ENCODE measurements at places on chromosomes 1 and 21.

DNA sequence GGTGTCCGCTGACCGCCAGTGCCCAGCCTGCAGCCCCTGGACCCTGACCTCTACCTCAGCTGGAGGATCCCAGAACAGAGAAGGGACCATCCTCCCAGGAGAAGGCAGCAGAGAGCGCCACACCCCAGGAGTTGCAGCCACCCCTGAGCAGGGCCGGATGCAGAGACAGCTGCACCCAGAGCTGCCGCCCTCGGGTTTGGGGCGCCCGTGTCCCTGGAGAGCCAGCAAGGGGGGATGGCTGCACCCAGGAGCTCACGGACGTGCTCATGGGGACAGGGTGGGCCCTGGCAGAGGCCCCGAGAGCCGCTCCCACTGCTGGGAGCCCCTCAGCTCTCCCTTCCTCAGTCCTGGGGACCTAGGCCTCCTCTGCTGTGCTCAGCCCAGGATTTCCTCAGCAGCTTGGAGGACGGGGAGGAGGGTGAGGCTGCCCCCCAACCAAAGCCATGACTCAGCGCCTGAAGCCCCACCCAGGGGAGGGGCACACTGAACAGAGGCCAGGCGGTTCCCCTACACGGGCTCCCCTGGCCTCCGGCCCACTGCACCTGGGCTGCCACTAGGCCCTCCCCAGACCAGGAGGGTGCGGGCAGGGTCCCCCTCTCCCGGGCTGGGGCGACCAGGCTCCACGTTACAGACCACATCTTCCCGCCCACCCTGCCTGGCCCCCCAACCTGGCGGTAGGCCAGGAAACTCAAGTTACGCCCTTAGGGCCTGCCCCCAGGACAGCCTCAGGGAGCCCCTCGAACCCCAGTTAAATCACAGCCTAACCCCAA is 2.2 kb downstream of the ACAP3 start:
- no peak for DNase-seq

GRCh38 chr1:180610556-180611015 is 21.2 kb upstream of the XPR1 start:
- no peak for DNase-seq

DNA sequence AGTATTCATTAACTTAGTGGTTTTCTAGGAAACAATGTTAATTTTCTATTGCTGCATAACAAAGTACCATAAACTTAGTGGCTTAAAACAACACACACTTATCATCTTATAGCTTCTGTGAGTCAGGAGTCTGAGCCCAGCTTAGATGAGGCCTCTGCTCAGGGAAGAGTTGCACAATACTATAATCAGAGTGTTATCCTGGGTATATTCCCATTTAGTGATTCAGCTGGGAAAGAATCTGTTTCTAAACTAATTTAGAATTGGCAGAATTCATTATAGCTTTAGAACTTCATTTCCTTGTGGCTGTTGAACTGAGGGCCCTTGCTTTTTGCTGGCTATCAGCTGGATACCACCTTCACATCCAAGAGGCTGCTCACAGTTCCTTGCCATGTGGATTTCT is 515.5 kb downstream of the BRINP3 start:
- DNase-seq: no peak

DNA sequence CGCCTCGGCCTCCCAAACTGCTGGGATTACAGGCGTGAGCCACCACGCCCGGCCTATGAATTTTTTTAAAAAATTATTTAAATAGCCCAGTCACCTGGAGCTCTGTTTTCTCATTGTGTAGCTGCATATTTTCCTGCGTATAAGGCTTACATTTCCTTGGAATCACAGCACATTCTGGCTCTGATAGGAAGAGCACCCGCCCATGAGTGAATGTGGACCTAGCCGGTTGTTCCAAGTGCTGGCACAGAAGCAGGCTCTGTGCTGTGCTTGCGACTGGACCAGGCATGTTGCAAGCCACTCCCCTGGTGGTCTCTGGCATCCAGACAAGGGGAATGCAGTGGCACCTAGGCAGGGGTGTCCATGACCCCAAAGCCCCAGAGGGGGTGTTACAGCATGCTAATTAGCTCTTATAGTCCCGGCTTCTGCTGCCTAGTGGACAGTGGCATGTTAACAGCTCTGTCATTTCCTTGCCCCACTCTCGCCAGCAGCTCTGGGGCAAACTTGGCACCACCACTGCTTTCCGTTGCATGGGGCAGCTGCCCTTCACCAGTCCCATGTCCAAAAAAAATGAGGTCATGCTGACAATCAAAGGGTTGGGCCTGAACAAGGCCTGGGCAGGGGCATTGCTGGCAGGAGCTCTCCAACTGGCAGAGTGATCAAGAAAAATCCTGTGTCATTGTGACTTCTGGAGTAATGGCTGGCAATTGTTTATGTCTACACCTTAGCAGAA is 5.2 kb upstream of the VTCN1 start:
- DNase-seq: no peak

- no peak for DNase-seq
These were observed 1.8 kb upstream of the MCOLN2 start for GRCh38 chr1:84998642-84999280.

- no peak for DNase-seq
These were observed 33.1 kb upstream of the C1orf146 start for GRCh38 chr1:92184632-92185031.

GRCh38 chr1:230215031-230215430 is 148.0 kb downstream of the GALNT2 start:
- no peak for DNase-seq

DNA sequence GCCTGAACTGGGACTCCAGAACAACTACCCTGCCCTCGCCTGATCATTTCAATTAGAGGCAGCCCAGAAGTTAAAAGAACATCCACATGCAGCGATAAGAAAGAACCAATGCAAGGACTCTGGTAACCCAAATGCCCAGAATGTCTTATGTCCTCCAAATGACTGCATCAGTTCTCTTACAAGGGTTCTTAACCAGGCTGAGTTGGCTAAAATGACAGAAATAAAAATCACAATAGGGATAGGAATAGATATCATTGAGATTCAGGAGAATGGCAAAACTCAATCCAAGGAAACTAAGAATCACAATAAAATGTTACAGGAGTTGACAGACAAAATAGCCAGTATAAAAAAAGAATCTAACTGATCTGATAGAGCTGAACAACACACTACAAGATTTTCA is 80.1 kb upstream of the PTGFR start:
- DNase-seq: no peak

Data from type B pancreatic cell (in vitro differentiated cells).